ENCODE measurements at places on chromosomes 7 and 10. TPM values are rescaled to one million over a fixed set of nuclear protein-coding genes. Genes with fewer than 3 reads are reported as not detected.

The CALML5 gene
- not detected for total RNA-seq

The ARHGEF5 gene
- total RNA-seq = 32.3 TPM

The OPN1SW gene
- not detected for total RNA-seq

The PNLIPRP1 gene
- not detected for total RNA-seq

The LBX1 gene
- total RNA-seq = 0.47 TPM

The ZNF488 gene
- 0.73 TPM for total RNA-seq

The SYT15 gene
- 20.1 TPM for total RNA-seq

The ZFYVE27 gene
- total RNA-seq = 23.2 TPM

The WNT8B gene
- total RNA-seq = 0.13 TPM

The ATRNL1 gene
- total RNA-seq = 1.1 TPM

The ACBD7 gene
- total RNA-seq = 1.3 TPM

The FAM25A gene
- total RNA-seq = not detected

The IFIT1B gene
- total RNA-seq = not detected

The VPS37D gene
- total RNA-seq = 0.89 TPM

Measured in left lung (tissue), 14 donors.